ENCODE measurements at places on chromosomes 2 and 18. TPM values are rescaled to one million over a fixed set of nuclear protein-coding genes. Genes with fewer than 3 reads are reported as not detected.

- no peak for DNase-seq
Measured at GRCh38 chr2:233210843-233211547, 40.5 kb upstream of the ATG16L1 start.

- peak; percentile 37 for DNase-seq
Measured at GRCh38 chr2:203681978-203682377, 24.5 kb upstream of the CD28 start.

GRCh38 chr2:48306409-48307284, 223.3 kb upstream of the STON1 start:
- no peak for DNase-seq

GRCh38 chr2:62186156-62186905, 9.6 kb upstream of the B3GNT2 start:
- DNase-seq = no peak

GRCh38 chr18:13565228-13565627, 161.1 kb downstream of the FAM210A start:
- DNase-seq = no peak

DNA sequence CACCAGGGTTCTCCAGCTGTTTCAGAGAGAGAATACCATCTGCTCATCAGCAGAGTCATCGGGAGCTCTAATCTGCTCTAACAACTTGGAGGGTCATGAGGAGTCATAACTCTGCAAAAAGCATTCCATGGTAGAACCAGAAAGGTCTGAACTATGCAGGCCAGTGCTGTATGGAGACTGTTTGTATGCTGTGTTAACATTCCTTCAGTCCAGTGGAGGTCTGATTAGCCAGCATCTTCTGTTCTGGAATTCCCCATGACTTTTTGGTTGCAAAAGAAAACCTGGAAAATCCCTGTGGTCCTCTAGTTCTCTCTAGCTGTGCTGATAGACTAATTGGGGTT, 9.4 kb upstream of the ITGB6 start:
- no peak for DNase-seq

DNA sequence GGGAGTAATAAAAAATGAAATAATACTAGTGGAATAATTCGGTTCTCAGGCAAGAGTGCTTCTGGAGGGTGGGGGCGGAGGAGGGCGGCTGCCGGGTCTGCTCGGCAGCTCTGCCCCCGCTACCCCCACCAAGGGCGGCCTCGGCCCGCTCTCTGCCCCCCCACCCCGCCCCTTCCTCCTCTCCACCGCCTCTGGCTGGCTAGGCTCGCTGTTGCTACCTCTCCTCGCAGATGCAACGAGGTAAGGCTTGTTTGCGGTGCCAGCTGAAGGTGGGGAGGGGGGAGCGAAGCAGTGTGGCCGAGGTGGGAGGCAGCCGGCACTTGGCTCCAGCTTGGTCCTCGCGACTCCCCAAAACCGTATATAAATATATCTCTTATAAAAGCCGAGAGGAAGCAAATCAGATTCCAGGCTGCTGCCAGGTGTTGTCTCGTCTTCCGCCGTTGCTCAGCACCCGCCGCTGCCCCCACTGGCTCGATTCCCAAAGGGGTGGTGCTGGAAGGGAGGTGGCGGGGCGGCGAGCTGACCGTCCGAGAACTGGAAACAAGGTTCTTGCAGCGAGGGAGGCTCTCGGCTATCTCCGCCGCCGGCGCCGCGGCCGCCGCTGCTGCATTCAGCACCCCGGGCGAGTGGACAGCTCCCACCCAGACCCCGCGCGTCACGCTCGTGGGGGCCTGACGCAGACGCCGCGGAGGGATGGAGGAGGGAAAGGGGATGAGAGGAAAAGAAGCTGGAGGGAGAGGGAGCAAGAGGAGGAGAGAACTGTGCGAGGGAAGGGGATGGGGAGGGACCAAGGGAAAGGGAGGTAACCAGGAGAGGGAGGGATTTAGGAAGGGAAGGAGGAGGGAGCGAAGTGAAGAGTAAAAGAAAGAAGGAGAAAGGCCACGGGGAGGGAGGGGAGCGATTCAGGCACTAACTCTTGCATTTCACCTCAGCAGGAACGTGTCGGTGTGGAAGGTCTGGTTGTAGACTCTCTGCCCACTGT, at the start of gene MARCHF4:
TSS of gene MARCHF4 (minus strand) at position 763 of the 982 bp plus-strand sequence. CDS start 2,223 bp downstream, outside the sequence.
- peak; percentile 76 for DNase-seq

GRCh38 chr2:109409321-109410038, 204.3 kb downstream of the SEPTIN10 start:
- no peak for DNase-seq

DNA sequence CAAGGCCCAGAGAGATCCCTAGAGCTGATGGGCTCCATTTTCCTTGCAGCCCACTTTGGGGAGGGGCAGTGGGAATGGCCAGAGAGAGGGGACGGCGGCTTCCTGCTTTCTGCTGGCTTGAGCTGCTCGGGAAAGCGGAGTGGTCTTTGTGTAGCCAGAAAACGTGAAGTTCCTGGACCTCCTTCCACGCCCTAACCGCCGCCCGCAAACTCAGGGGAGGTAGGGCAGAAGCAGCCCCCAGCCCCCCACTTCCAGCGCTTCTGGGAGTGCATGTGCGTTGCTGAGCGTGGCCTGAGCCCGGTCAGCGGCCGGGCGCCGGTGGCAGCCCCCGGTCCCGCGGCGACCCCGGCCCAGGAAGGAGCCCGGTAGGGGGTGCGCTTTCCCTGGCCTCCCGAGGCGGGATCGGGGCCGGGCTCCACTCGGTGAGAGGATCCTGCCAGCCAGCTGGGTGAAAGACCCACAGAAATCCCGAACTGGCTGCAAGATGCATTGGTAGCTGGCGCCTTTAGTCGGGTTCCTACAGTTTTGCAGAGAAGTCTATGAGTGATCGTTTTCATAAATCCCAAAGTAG, 25.3 kb upstream of the BOD1L2 start:
- no peak for DNase-seq

GRCh38 chr2:202965810-202966460, 48.7 kb upstream of the NBEAL1 start:
- peak; percentile 25 for DNase-seq

- DNase-seq = no peak
Measured at GRCh38 chr18:12423393-12423792, 15.7 kb downstream of the PRELID3A start.

DNA sequence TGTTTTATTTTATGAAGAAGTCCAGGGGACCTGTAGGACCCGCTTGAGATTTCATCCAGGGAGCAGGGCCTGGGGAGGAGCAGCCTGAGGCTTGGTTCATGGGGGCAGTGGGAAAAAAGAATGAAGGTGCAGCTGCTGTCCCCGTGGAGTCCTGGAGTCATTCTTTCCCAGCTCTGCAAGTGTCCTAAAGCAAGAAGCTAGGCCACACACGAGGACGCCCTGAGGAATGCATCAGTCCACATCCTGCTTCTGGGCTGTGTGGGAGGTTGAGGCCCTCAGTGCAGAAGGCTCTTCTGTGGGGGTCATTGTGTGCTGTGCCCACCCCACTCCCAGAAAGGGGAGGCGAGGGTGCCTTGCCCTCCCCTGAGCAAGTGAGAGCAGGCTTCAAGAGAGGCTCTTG, 179.9 kb upstream of the HS6ST1 start:
- DNase-seq = no peak

GRCh38 chr18:58187674-58188073, 143.6 kb downstream of the NEDD4L start:
- DNase-seq = no peak

GRCh38 chr18:45650321-45650720, 35.0 kb downstream of the SLC14A2 start:
- no peak for DNase-seq

- peak; percentile 46 for DNase-seq
Measured at GRCh38 chr2:86368161-86368824, 30.9 kb upstream of the REEP1 start.

DNA sequence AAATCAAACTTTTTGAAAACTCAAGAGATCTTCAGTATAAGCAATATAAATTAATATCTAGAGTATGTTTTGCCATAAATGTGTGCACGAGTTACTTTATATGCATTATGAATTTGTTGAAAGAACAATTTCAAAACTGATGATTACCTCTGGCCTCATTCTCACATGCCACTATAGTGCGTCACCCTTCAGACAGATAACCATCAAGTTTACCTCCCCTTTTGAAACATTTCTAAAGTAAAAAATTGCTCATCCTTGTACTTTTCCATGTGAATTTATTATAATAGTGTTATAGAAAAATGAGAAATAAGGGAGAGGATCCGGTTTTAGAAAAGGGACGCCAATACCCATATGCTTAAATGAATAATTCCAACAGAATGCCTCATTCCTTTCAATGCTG, 38.3 kb downstream of the ZEB2 start:
- DNase-seq = no peak

DNA sequence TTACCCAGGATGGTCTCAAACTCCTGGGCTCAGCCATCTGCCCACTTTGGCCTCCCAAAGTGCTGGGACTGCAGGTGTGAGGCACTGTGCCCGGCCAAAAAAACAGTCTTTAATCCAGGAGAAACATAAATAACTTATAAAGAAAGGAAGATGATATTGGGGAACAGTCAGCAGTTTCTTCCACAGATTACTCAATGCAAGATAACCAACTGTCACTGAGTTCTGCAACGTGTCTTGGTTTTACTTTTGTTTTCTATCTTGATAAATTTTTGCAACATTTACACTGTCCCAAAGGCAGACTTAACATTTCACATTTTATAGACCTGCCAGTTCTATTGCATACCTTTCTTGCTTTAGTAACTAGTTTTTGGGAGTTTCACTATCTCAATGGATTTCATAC, 71.1 kb downstream of the ANKRD44 start:
- DNase-seq = no peak

DNA sequence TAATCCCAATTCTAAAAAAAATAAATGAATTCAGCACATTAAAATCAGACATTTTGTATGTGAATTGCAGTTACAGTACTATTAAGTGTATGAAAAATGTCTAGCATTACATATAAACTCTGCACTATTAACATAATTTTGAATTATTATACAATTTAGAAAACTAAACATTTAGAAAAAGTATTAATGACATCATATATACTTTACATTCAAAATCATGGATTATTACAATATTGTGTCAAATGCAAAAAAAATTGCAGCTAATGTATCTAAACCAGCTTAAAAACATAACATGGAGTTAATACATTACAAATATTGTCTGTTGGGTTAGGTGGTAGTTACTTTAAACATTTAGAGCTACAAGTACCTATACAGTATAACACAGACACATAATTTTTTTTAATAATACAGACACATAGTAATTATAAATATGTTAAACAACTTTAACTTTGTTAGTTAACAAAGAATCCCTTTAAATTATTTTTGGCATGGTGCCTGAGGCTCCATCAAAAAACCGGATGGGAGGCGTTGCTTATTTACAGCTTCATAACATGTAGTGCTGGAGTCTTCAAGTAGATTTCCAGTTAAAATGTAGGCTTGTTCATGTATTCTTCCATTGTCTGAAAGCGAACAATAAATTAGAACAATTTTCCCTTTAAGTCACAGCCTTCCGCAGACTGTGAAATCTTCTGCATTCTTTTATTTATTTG, 79.1 kb downstream of the AP1S3 start:
- DNase-seq = no peak

- DNase-seq = no peak
Measured at GRCh38 chr2:4831751-4832150, 860.4 kb upstream of the SOX11 start.

- DNase-seq = no peak
Measured at GRCh38 chr18:50232419-50232818, 33.9 kb downstream of the CFAP53 start.

DNA sequence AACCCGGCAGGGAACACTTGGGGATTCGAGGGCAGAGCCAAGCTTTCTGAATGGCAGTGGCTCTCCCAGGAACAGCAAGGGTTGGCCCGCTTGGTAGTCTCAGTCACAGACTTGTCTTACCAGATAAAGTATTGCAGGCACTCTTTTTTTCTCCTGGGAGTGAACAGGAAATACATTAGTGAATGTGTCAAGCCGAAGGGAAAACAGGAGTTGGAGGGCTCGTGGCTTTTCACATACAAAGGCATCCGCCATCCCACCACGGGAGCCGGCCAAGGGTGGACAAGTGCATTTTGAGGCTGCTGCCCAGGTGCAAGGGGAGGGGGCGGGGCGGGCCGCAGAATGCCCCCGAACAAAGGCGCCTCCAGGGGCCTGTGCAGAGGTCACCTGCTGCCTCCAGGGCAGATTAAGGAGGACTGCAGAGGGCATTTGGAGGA, 163.3 kb upstream of the SIX3 start:
- DNase-seq = no peak

GRCh38 chr18:24456549-24456948, 3.9 kb upstream of the HRH4 start:
- no peak for DNase-seq

GRCh38 chr2:108396845-108397244, 19.1 kb downstream of the SULT1C4 start:
- peak; percentile 39 for DNase-seq

DNA sequence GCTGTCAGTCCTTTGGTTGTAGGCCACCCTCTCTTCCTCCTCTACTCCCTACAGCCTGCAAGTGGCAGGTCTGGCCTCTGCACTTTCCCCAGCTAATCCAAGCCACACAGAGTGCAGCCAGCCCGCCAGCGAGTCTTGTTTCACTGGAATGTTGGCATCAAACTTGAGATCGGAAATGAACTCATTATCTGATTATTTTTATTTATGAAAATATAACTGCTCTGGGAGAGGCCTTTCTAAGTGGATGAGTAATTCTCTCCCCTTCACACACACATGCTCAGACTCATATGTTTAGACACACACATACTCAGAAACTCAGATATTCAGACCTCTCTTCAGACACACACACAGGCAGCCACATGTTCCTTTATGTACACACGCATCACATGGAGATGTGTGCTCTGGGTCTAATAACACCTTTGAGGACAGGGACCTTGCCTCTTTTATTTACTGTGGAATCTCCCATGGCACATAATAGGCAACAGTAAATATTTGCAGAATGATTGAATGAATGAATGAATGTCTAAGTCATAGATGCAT, 151.3 kb downstream of the ZFP36L2 start:
- DNase-seq = no peak

Gene ADD2
- 46.2 TPM for total RNA-seq

Gene CDCA7
- total RNA-seq = 74.7 TPM

Gene HRH4
- total RNA-seq = not detected

Gene ABCG8
- not detected for total RNA-seq

Data from activated naive CD4-positive, alpha-beta T cell treated with anti-CD3 and anti-CD28 coated beads for 36 hours (primary cell).